ENCODE measurements at places on chromosomes 6 and 20.

DNA sequence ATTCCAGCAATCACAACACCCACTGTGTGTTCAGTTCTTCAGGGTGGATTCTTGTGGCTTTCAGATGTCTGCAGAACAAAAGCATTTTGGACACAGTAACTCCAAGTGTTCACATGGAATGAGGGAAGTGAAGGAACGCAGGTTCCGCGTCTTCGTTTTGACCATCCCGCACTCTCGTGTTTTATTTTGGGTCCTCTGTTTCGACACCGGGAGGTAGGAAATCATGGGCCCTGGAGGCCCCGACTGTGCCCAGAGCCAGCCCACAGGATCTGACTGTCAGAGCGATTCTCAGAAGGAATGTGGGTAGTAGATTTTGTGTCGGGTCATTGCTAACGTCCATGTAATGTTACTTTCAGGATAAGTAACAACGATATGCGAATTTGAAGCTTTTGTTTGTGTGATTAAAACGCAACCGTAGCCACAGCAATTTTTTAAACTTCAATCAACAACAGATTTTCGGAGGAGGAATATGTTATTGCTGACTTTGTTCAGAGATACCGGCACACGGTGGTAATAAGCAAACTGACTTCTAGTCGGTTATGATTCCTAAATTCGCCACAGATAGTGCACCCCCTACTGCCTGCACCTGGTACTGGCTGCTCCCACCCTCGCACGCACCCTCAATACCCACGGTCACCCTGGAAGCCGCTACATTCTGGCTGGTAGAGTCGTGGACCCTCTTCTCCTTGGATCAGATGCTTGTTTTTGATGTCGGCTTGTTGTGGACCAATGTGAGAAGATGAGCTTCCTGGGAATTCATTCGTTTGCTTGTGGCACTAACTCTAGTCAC, 10.5 kb downstream of the NPEPL1 start:
- DNase-seq: peak; percentile 13

- no peak for DNase-seq
Measured at GRCh38 chr6:1407499-1407990, 18.2 kb downstream of the FOXF2 start.

DNA sequence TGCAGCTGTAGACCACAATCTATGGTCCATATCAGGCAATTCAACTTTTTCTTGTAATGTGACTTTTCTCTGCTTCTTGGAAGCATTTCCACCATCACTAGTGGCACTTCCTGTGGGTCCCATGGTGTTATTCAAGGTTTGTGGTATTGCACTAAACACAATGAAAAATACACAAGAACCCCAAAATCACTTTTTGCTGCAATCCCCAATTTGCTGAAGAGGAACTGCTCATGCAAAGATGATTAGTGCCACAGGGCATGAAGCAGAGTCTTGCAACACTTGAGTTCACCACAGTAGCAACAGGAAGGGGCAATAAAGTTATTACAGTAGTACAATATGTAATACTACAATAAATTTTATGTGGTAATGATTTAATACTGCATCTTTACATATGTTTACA, 16.8 kb upstream of the TAAR1 start:
- DNase-seq: no peak

DNA sequence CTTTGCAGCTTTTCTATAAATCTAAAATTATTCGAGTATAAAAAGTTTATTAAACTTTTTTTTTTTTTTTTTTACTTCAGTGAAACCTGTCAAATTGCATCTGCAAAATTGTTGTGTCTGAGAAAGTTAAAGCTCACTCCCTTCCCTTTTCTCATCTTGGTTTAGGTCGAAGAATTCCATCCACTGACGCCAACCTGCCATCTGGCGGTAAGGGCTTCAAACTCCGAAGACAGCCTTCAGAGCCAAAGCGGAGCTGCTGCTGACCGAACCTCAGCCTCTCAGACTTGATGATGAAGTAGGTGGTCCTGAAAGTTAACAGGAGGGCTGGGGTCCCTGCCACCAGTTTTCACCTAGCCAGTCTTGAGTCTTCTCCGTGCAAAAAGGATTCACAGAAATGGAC, 29.6 kb upstream of the VAPB start:
- peak; percentile 43 for DNase-seq

DNA sequence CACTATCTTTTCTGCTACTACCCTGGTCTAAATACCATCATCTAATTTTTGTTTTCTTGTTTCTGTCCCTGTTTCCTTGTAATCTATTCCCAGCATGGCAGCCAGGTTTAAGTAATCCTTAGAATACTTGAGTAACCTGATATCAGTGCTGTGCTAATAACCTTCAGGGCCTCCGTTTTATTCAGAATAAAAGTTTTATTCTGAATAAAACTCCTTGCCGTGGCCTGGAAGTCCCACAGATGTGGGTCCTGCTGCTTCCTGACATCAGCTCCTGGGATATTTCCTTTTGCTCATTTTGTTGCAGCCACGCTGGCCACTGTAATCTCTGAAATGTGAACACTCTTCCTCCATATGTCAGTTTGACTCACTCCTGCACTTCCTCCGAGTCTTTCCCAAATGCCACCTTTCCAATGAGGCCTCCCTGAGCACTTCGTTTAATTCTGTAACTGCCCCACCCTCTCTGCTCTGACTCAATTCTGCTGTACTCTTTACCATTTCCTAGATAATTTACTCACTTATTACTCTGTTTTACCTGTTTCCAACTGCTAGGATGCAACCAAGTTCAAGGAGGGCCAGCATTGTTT, 114.0 kb upstream of the FOXA2 start:
- no peak for DNase-seq

- DNase-seq: no peak
Measured at GRCh38 chr6:19599796-19600464, 237.2 kb upstream of the ID4 start.

DNA sequence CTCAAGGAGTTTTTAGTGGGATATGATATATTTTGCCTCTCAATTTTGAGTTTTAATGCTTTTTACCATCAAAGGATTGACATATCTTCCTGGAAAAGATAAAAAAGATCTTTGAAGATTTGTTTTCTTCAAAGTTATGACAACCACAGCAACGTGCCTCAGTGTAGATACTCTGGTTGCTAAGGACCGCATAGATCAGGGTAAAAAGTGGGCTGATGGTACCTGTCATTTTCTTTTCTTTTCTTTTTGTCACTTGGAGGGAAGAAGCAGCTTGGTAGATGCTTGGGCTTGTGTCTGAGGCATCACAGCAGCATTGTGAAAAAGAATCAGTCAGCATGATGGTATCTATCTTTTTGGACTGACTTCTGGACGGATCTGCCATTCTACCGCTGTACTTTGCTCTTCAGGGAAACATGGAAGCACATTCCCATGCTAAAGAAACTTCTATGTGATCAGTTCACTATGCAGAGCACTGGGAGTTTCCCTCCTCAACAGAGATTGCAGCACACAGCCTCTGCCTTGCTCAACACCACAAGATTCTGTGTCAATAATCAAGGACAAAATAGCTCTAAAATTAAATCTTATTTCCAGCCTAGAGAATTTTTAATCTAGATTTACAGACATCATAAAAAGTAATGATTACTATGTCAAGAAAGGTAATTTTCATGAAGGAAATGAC, 54.8 kb upstream of the SGK1 start:
- DNase-seq: no peak

DNA sequence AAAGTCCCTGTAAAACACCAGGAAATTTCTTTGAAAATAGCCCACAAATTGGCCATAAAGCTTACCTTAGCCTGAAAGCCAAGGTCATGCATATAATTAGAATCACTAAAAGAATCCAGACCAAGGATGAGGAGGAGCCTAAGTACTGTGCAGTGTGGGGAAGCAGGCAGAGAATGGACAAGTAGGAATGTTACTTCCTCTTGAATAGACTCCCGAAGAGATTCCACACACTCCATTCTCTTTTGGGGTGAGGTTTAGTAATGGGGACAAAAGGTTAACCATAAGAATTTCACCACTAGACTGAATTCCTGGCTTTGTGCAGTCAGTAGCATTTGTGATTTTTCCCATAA, 27.5 kb upstream of the MARCKS start:
- no peak for DNase-seq

GRCh38 chr6:92763680-92764079, 655.7 kb downstream of the EPHA7 start:
- no peak for DNase-seq

- DNase-seq: no peak
Measured at GRCh38 chr6:94462231-94462630, 1042.9 kb upstream of the EPHA7 start.

GRCh38 chr20:55415567-55416142, 589.7 kb downstream of the CBLN4 start:
- DNase-seq: no peak

All from WTC11 (cell line).